HT1080 (cell line): ENCODE measurements at places on chromosomes 7 and 10. TPM values are rescaled to one million over a fixed set of nuclear protein-coding genes. Genes with fewer than 3 reads are reported as not detected.

The ITGA8 gene
- not detected in 2 replicates for total RNA-seq

The GDF2 gene
- not detected in 2 replicates for total RNA-seq

DNA sequence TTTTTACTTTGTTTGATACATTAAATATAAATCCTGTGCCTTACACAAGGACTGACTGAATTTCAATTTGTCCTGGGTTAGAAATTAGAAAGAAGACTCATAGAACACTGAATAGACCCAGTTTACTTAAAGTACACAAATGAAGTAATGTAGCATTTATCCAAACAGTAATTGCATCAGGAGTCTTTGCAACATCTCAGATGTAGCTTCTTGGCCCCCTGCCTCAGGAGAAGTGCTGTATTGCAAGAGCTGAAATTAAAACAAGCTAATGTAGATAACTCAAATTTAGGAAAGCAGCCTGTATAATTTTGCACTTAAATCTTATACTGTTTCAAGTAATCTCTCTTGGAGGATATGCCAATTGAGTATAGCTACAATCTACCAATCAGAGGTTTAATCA lies 54.3 kb upstream of the KCND2 start:
- DNase-seq, result no peak

DNA sequence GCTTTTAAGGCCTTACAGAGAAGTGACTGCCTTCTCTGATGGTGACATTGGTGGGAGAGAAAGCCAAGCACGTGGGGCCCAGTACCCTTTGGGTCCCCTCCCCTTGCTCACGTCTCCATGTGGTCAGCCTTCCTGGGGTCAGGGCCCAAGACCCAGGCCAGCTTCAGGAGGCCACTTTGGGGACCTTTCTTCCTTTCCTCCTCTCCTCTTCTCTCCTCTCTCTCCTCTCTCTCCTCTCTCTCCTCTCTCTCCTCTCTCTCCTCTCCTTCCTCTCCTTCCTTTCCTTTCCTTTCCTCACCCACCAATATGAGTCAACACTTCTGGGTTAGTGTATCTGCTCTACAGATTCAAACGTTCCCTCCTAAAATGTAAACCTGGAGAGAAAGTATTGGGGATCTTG lies 96.9 kb upstream of the AGK start:
- no peak for DNase-seq

DNA sequence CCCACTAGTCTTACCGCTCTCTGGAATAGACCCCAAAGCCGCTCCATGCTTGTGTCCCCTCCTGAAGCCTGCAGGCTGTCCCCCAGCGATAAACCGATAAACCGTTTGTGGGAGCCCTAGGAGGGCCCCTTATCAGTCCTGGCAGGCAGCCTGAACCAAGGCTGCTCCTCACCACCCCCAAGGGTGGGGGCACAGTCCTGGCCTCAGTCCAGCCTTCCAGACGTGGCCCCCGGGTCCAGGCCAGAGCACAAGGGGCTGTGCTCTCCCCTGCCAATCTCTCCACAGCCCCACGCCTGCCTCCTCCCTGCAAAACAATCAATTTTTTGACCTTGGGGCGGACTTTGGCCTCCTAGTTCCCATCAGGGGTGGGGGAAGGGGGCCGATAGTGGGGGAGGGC lies at the start of gene TFR2:
TSS of gene TFR2 (minus strand) at position 90 of the 397 bp plus-strand sequence. CDS start at position 47, 43 bp downstream.
- DNase-seq, result no peak

The CPVL gene
- 0.50 and 0.90 TPM in 2 replicates for total RNA-seq

- no peak for DNase-seq
Measured at GRCh38 chr7:18861514-18862118, 255.8 kb downstream of the TWIST1 start.

The AS3MT gene
- total RNA-seq, result 0.14 TPM in 1 of 2 replicates, not detected in the other

The CALN1 gene
- total RNA-seq, result 1.9 and 2.4 TPM in 2 replicates

The OR13A1 gene
- total RNA-seq, result not detected in 2 replicates

The SYT15 gene
- 0.07 and 0.08 TPM in 2 replicates for total RNA-seq

GRCh38 chr10:20281579-20281978 lies 465.3 kb downstream of the PLXDC2 start:
- DNase-seq, result no peak

The SRRM3 gene
- 1.4 and 1.7 TPM in 2 replicates for total RNA-seq

GRCh38 chr10:83849150-83849549 lies 290.2 kb upstream of the GHITM start:
- DNase-seq, result no peak

DNA sequence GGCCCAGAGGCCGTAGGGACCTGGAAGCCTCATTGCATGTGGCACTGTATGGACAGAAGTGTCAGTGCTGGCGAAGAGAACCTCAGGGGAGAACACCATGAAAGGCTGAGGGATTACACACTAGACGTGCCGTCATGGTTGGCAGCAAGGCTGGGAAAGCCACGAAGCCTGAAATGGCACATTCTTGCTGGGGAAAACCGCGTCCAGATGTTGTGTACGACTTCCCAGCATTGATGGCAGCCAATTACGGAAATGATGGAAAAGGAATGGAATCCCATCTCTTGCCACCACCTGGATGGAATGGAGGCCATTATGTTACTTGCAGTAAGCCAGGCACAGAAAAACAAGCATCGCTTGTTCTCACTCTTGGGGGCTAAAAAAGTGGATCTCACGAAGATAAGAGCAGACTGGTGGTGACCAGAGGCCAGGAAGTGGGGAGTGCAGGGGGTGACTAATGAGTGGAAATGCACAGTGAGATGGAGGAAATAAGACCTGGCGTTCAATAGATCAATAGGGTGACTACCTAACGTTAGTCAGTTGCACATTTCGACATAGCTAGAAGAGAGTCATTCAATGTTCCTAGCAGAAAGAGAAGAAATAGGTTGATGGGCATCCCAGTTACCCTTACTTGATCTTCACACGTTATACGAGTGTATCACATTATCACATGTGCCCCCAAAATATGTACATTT lies 14.6 kb upstream of the PWWP2B start:
- peak; percentile 88 for DNase-seq

DNA sequence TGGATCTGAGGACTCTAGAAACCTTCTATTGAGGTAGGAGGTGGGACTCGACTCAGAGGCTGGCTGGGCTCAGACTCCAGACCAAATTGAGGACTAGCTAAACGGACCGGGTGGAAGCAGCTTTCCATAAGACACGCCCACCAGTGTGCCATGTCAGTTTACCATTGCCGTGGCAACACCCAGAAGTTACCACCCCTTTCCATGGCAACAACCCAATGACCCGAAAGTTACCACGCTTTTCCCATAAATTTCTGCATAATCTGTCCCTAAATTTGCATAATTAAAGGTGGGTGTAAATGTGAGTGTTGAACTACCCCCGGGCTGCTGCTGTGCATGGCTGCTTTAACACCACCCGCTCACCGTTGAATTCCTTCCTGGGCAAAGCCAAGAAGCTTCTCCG lies 58.9 kb downstream of the MICALL2 start:
- no peak for DNase-seq

DNA sequence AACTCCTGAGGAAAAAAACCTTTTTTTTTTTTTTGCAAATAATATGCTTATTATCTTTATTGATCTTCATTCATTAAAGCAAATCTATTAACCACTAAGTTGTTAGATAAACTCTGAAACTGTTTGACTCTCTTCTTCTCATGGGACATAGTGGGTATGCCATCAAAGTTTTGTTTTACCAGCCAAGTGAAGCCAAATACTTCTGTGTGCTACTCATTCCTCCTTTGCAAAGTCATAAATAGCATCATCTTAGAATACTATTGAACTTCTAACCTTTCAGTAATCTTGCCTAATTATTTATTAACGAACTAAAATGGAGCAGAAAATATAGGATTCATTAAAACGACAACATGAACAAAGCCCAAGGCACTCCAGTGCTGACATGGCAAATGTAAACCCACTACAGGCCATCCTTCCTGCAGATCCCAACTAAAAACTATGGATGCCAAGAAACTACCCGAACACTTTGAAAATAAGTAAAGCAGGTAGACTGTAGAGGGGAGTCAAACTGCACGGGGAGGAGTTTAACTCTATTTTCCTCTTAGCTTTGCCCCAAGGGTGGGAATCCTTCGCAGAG lies 61.2 kb upstream of the ODAD2 start:
- no peak for DNase-seq

DNA sequence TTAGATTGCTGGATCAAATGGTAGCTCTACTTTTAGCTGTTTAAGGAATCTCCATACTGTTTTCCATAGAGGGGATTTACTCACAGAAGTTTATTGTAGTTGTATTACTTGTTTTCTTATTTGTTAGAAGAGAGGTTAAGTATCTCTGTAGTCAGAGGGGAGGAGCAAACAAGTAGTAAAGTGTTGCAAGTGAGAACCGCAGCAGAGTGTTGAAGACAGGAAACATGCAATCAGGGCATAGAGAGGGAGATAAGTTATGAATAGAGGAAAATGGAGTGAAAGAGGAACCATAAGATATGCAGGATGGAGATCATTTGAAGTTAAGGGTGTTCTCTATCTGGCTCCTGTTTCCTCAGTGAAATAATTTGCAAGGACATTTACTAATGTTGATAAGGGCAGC lies 331.4 kb upstream of the TMEM229A start:
- DNase-seq, result no peak

- DNase-seq, result peak; percentile 66
Measured at GRCh38 chr10:110460111-110460809, 37.4 kb upstream of the DUSP5 start.

The ATRNL1 gene
- total RNA-seq, result 0.47 and 1.2 TPM in 2 replicates

The COL28A1 gene
- not detected in 2 replicates for total RNA-seq

GRCh38 chr10:121675344-121675743 lies 77.1 kb upstream of the FGFR2 start:
- DNase-seq, result no peak

GRCh38 chr7:128422842-128423241 lies 13.1 kb upstream of the IMPDH1 start:
- DNase-seq, result no peak
